ENCODE measurements at places on chromosomes 3 and 15.

DNA sequence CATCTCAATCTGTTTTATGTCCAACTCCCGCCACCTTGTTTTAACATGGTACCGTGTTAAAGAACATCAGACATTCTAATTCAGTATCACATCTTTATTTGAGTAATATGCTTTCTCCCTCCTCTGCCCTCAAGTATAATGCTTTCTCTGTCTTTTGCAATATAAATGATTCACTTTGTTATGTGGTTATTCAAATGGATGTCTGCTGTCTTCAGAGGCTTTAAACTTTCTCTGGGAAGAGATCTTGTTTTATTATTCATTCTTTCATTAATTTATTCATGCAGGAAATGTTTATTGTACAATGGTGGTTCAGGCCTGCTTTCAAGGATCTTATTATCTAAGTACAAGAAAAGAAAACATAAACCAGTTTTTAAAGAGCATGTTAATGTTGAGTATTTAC lies 57.1 kb downstream of the RAP2B start:
- DNase-seq: no peak

DNA sequence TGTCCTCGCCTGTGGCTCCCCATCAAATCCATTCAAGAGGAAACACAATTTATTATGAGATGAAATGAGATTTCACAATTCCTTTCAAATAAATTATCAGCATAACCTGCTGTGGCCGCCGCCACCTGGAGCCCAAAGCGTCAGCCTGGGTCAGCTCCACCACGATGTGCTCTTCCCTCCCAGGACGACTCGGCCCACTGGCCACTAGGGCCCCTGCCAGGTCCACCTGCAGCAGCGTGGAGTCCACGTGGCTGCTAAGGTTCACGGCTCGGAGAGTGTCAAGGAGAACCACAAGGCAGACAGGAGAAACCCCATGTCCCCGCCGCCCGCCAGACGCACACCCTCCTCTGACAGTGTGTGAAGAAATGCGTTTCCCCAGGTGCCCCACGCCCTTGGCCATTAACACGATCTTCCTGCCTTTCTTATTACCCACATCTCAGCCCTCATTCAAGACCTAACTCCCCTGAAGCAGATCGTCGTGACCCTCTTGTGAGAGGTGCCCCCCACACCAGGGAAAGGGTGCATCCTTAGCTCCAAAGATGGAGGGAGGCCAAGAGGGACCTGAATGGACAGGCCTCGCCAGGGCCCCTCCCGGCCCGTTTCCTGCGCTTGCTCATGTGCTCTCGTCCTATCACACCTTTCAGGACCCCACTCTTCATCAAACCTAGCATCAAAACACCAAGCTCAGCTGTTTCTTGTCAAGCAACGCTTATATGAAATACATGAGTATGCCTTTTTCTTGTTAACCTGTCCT lies 80.6 kb downstream of the OCA2 start:
- no peak for DNase-seq

DNA sequence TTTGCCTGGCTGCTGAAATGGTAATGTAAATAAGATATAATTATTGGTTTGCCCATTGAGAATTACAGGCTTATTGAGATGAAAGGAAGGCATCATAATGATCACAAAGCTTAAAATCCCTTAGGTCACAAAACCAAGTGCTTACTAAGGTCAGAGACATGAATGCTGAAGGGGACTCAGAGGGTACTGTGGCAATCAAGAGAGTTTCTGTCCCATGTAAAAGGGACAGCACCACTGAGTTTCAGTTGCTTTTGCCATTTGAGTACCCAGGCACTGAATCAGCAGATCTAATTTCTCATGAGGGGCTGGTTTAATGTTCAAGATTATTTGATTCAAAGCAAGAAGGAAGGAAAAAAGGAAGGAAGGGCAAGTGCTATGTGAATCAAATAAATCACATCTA lies 127.0 kb downstream of the PLOD2 start:
- no peak for DNase-seq

DNA sequence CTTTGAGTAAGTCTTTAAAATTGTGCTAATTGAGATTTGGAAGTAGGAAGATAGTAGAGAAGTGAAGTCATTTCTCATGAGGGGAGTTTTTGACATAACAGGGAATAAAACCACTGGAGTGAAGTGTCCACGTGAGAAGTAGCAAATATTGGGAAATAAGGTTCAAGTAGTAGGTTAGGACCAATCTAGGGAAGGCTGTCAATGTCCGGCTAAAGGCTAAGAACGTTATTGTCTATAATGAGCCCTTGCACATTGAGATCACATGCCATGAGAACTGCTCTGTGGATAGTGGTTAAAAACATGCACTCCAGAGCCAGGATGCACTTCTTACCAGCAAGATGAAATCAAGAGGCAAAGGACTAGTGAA lies 459.9 kb upstream of the TPRG1 start:
- no peak for DNase-seq
